ENCODE measurements at places on chromosomes 4 and X.

- DNase-seq = no peak
Observed at GRCh38 chr4:4875147-4875546, 15.7 kb downstream of the MSX1 start.

DNA sequence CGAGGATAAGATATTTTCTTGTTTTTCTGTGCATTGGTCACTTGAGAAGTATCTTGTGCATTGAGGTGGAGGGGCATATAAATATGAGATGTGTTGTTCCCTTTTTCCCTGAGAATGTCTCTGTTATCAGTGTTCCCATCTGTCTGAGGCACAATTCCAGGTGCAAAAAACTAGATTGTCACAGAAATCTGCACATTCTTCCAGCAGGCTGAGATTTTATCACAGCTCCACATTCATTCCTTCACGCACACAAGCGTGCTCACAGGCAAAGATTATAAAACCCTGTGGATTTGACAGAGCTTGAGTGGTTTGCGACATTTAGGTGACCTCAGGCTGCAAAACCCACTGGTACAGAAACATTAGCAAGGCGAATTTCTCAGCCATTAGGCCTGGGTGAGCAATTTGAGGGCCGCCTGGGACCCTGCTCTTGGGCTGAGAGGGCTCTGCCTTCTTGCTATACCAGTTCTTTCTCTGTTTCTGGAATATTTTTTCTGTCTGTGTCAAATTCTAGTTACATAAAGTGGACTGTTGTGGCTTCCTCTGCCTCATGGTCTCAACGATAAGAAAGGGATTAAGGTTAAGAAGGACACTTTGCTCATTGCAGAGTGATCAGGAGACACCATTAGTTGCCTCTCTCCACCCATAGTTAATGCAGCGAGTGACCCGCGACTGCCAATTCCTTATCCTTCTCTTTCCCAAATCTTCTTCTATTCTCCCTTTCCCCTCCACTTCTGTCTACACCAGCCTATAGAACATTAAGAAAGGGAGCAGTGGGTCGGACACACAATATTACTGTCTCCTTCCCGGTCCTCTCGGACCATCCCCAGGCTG, 86.7 kb upstream of the C1QTNF7 start:
- no peak for DNase-seq

DNA sequence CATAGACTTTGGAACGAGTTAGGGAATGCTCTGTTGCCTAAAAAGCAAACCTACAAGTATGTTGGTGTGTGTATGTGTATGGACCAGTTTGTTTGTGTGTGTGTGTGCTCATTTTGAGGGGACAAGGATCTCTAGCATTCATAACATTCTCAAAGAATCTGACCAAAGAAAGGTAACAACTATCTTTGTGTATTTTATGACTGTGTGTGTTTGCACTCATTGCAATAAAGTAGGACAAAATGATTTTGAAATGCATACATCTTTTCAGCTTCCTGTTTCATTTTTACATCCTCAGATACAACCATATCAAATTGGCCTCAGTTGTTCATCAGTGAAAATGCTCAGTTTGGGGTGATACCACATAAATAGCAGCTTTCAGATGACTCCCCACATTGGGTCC, 8.3 kb upstream of the XK start:
- DNase-seq = no peak

DNA sequence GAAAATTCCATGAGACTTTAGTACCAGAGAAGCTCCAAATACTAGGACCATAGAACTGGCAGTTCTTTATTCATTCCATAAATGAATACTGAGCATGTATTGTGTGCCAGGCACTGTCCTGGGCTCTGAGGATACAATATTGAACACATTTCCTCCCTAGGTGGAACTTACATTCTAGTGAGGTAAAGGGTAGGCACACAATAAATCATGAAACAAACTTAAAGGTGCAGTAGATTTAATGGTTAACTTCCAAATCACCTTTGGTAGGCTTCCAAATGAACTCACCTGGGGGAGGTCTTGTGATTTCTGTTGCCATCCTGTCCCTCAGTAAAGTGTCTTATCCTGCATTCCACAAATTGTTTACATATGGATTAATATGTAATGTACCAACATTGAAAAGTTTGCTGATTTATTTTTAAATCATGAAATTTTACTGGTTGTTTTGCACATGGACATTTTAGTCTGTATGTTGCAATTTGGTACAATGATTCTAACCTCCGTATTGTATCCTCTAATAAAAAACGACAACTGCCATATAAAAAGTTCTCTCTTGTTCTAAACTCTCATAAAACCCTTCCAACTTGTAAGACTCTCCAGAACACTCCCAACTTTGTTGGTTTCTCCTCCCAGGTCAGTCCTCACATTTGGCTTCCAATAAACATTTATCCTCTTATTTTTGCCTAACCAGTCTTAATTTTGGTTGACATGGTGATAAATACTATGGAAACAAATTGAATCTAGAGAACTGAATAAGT, 4.5 kb upstream of the MAGEA11 start:
- DNase-seq = no peak

DNA sequence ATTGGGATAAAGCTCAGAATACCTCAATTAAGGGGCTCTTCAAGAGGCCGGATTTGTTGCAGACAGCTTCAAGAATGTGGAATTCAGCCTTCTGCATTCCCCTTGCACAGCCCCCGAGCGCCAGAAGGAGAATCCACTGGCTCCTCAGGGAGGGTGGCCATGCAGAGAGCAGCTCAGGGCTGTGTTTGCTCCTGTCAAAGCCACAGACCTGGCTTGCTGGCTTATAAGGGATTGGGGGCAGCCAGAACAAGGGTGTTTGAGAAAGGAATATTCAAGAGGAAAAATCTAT, 36.8 kb downstream of the ING2 start:
- DNase-seq = no peak

- no peak for DNase-seq
Observed at GRCh38 chr4:127124919-127125318, 507.8 kb upstream of the INTU start.

DNA sequence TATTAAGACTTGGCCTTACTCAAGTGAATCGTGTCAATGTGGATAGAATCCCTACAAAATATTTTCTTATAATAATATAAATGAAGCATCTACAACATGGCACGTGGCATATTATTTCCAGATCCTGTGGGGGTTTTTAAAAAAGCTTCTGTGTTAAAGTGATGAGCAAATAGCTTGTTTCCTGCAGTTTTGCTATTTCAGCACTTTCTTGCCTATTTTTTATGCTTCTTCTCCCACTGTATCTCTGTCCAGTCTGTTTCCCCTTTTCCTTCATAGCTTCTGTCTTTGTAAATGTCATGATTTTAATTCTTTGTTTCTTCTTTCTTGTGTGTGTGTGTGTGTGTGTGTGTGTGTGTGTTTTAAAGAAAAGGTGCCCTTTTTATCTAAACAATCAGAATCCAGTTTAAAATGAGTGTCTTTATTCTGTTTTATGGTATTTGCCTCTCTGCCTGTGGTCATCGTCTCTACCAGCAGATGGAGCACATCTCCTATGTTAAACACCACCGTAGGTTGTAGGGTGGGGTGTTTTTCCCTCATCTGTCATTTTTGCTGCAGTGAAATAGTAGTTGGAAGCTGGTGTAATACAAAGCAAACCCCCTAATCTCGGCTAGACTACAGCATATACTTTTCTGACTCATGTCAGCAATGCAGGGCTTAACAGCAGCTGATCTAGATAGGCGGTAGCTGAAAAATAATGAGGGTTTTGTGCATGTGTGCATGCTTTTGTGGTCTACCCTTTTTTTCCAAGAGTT, 33.1 kb downstream of the FTHL17 start:
- peak; percentile 23 for DNase-seq

DNA sequence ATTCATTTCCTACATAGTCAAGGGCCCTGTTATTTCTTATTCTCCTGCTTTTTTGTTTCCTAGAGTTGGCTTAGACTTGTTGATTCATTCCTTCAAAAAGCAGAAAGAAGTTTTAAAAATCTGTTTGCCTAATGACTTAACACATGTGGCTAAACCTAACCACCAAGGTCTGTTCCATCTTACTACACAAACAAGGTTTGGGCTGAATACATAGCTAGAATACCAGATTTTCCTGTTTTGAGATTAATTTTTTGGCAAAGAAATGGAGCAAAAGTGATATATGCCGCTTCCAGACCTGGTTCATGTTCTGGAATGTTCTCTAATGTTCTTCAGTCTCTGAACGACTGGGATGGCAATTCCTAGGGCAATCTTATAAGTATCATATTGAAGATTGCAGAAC, 7.4 kb upstream of the CAMK2D start:
- DNase-seq = no peak

DNA sequence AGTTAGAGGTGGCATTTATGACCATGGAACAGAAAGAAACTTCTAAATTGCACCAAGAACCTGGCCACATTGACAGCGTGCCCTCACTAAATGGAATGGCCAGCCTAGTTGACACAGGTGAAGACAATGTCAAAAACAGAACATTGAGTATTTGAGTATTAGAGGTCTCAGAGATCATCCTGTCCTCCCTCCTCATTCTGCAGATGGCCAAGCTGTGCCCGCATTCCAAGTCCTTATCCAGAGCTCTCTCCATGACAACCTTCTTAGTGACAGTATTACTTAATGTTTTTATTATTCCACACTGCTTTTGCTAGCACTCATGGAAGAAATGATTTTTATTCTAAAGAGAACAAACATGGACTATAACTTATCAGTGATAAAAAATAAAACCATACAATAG, 9.9 kb upstream of the CCDC110 start:
- DNase-seq = no peak

DNA sequence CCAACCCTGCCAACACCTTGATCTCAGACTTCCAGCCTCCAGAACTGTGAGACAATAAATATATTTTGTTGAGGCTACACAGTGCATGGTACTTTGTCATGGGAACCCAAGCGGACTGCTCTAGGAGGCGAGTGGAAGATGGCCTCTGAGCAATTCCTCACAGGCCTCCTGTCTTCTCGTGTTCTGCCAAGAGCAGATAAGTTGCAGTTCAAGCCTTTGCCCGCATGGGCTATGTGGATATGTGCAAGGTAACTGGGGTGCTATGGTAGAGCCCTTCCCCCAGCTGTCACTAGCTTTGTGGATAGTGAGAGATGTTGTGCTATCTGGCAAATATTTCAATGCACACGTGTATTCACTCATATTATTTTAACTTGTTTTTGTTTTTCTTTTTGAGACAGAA, 156.0 kb upstream of the BCOR start:
- DNase-seq = no peak

GRCh38 chr4:856225-856901, 30.4 kb upstream of the CPLX1 start:
- no peak for DNase-seq

GRCh38 chrX:93695981-93696380, 22.0 kb downstream of the FAM133A start:
- DNase-seq = no peak

GRCh38 chrX:71492231-71493065, 40.5 kb upstream of the OGT start:
- DNase-seq = no peak

DNA sequence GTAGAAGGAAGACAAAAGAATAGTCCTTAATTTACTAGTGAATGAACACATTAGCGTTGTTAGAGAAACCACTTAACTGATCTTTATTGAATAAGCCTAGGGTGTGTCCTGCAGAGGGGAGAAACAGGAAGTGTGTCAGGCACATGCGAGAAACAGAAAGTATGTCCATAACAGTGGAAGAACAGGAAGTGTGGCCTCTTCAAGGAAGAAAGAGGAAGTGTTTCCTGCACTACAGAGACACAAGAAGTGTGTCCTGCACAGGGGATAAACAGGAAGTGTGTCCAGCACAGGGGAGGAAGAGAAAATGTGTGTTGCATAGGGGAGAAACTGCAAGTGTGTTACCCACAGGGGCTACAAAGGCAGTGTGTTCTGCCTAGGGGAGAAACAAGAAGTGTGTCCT, 539.6 kb upstream of the PRKX start:
- DNase-seq = no peak

DNA sequence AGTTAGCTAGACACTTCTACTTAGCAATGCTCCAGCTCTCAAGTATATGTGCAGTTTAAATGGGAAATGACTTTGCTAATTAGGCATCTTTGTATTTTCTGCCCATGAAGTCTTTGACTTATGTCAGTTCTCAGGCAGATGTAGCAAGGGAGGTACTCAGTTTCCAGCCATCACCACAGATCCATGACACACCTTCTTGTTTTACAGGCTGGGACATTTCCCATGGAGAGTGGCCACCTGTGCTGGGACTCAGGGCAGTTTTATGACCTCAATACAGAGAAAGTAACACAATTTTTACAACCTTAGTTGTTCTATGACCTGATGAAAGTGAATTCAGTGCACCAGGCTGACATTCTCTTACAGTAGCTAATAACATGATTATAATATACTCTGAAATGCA, 280.7 kb upstream of the GK2 start:
- no peak for DNase-seq

DNA sequence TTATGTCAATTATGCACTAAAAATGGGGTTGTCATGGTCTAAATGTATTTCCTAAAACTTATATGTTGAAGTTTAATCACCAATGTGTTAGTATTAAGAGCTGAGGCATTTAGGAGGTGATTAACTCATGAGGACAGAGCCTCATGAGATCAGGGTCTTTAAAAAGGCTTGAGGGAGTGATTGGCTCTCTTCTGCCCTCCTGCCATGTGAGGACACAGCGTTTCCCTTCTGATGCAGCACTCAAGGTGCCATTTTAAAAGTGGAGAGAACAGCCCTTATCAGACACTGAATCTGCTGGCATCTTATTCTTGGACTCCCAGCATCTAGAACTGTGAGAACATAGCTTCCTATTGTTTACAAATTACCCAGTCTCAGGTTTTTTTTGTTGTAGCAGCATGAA, 581.7 kb downstream of the KCNIP4 start:
- DNase-seq = no peak

GRCh38 chrX:44062840-44063239, 89.7 kb upstream of the NDP start:
- no peak for DNase-seq

DNA sequence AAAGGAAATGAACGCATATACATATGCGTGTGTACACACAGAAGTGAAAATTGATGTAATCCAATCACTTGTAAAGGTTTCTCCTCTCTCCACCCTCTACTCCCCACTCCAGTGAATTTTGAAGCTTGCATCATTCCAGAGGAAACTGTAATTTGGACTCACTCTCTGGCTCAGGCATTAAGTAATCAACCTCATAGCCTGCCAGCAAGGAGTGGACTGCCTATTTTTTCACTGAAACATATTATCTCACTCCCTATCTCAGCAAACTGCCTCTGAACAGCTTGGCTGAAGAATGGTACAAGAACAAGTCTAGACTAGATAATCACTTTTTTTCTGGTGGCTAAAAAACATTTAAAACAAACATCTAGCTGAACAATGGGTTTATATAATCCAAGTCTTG, 124.2 kb downstream of the C4orf51 start:
- no peak for DNase-seq

- DNase-seq = no peak
Observed at GRCh38 chrX:102126863-102127262, 1.4 kb downstream of the TCEAL2 start.

GRCh38 chr4:134298313-134298712, 96.7 kb upstream of the PABPC4L start:
- no peak for DNase-seq

- DNase-seq = no peak
Observed at GRCh38 chrX:133434197-133434820, 19.0 kb upstream of the GPC4 start.
